ENCODE measurements at places on chromosomes 16 and 17. TPM values are rescaled to one million over a fixed set of nuclear protein-coding genes. Genes with fewer than 3 reads are reported as not detected.

DNA sequence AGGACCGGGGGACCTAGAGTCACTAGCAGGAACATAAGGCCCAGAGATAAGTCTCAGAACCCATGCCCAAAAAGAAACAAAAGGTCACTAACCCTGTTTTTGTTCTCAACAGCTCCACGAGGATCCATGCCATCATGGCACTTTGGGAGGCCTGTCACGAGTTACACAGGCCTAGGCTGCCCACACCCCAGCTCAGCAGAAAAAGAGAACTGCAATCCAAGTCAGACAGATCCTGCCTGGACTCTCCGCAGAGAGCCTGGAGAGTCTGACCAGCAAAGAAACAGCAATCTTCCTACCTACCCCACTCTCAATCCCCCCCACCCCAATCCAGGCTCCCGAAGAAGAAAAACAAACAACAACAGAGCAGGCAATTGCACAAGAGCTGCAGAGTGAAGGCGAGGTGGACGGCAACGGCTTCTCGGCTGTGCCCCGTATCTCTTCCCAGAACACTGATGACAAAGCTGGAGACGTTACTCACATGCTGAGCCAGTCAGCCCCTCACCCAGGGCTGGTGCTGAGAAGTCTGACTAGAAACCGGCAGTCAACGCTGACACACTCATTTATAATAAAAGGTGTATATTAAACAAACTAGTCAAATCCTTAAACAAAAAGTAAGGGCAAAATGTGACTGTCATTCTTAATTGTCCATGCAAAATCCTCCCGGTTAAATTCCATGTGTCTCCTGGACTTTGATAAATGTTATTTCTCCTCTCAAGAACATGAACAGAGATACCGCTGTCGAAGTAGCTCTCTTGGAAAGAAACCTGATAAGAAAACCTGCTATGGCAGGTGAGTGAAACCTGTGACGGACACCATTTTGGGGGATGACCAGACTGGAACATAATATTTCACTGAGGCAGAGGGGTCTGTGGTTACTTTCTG, 89.3 kb downstream of the SMG6 start:
- H3K36me3 ChIP-seq, result no peaks in the 10 kb centered on the region
- DNase-seq, result no peak
- H3K27me3 ChIP-seq, result no peaks in the 10 kb centered on the region
- H3K27ac ChIP-seq, result peak overlapping the region; percentile 77

- H3K36me3 ChIP-seq, result no peaks in the 10 kb centered on the region
- no peak overlapping the region for H3K4me3 ChIP-seq
- H3K27ac ChIP-seq, result no peak overlapping the region
- DNase-seq, result no peak
- H3K4me1 ChIP-seq, result no peaks in the 10 kb centered on the region
- no peaks in the 10 kb centered on the region for H3K27me3 ChIP-seq
Measured at GRCh38 chr17:73068322-73069153, 23.9 kb downstream of the SLC39A11 start.

DNA sequence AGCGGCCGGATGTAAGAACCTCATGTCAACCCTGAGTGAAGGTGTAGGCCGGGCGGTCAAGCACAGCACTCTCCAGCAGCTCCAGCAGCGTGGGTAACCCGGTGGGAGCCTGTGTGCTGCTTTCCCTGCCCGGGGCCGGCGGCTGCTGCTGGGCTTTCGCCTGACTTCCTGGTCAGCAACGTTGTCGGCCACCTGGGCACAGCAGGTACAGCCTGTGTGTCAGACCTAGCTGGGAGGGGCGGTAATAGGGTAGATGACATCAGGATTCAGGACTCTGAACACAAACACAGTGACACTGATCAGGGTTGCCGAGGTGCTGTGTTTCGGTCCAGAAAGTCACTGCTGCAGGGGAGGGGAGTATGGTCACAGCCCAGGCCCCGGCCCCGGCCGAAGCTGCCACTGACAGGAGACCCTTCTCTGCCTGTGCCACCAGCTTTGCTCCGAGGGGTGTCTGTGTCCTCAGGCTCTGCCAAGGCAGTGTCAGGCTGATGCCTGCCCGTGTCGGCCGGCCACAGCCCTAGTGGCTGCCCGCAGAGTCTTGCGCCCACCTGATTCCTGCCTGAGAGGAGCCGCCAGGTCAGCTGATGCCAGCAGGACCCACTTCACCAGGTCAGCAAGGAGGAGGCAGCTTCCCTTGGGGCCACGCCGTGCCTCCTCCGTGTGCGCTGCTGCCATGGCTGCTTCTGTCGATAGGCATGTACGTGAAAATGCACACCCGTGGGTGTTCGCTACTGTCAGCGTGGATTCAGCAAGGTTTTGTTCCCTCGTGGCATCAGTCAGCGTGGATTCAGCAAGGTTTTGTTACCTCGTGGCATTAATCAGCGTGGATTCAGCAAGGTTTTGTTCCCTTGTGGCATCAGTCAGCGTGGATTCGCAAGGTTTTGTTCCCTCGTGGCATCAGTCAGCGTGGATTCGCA, 9.2 kb downstream of the RAB40C start:
- H3K4me1 ChIP-seq, result no peaks in the 10 kb centered on the region
- H3K27ac ChIP-seq, result no peak overlapping the region
- no peak for DNase-seq
- no peak overlapping the region for H3K4me3 ChIP-seq
- H3K36me3 ChIP-seq, result peaks cover 5% of the 10 kb centered on the region
- H3K27me3 ChIP-seq, result no peaks in the 10 kb centered on the region

GRCh38 chr17:40540448-40540847, 24.8 kb downstream of the CCR7 start:
- H3K4me1 ChIP-seq, result peaks cover 9% of the 10 kb centered on the region
- no peak for DNase-seq
- no peak overlapping the region for H3K4me3 ChIP-seq

GRCh38 chr16:50801036-50801435, 59.1 kb downstream of the CYLD start:
- no peaks in the 10 kb centered on the region for H3K27me3 ChIP-seq
- no peak overlapping the region for H3K4me3 ChIP-seq
- no peak for DNase-seq
- no peaks in the 10 kb centered on the region for H3K36me3 ChIP-seq

DNA sequence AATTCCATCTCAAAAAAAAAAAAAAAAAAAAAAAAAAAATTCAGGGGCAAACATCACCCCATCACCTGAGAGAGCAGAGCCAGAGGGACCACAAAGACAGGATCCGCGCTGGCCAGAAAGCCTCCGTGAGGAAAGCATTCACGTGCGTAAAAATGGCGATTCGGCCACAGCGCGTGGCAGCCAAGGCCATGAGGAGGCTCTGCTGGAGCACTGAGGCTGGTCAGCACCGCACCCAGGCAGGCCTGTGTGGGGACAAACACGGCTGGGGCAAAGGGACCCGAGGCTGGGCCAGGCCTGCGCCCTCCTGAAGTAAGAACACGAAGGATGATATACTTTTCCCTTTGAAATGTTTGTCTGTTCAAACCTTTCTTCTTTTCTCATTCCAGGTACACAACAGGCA, 45.2 kb downstream of the MAP1LC3B start:
- no peak overlapping the region for H3K27ac ChIP-seq
- H3K27me3 ChIP-seq, result no peaks in the 10 kb centered on the region
- H3K4me1 ChIP-seq, result peaks cover 13% of the 10 kb centered on the region
- no peak overlapping the region for H3K4me3 ChIP-seq

DNA sequence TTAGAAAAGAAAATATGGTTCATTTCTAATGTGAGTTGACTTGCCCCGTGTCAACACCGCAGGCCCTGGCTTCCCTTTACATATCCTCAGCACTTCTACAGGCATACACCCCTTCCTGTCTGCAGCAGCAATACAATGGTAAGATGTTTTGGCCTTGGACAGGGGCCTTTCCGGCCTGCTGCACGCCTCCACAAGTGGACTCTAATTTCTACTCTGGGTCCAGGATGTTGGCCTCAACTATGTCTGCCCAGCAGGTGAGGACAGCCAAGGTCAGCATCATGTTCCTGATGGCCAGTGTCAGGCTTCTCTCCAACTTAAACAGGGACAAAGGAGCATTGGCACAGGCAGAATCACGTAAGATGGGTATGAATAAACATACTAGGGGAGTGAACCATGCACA, 11.0 kb downstream of the C17orf67 start:
- no peak overlapping the region for H3K27ac ChIP-seq
- no peak for DNase-seq
- no peaks in the 10 kb centered on the region for H3K27me3 ChIP-seq
- no peak overlapping the region for H3K4me3 ChIP-seq

- H3K27me3 ChIP-seq, result no peaks in the 10 kb centered on the region
- H3K36me3 ChIP-seq, result no peaks in the 10 kb centered on the region
- no peak overlapping the region for H3K4me3 ChIP-seq
- peaks cover 52% of the 10 kb centered on the region for H3K4me1 ChIP-seq
- DNase-seq, result no peak
- H3K27ac ChIP-seq, result peak overlapping the region; percentile 2
Measured at GRCh38 chr17:79989106-79989835, 46.4 kb downstream of the TBC1D16 start.

DNA sequence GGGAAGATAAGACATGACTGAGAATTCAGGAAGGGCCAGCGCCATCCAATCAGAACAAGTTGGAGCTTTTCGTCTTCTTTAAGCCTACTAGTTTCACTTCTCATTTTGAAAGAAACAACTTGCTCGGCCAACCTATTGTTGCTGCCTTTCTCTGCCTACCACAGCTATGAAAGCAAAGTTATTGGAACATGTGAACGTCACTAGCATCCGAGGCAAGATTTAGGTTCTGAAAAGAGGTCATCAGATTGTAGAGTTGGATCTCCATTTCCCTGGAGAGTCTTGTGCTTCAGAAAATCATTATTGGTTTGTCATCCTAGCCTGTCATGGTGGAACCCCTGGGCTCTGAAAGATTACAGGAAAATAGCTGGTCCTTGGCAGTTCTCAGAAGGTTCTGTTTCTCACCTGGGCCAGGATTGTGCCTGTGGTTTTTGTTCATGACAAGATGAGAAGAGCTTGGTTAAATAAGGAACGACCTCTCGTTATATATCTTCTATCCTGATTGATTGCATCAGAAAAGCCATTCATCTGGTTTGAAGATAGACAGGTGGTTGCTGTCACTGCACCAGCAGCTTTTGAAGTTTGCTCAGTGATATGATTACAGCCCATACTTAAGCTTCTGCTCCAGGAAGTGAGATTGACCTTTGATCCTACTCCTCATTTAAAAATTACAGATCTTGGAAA, 25.3 kb downstream of the CDH13 start:
- H3K4me1 ChIP-seq, result peaks cover 30% of the 10 kb centered on the region
- peaks cover 7% of the 10 kb centered on the region for H3K27me3 ChIP-seq
- no peaks in the 10 kb centered on the region for H3K36me3 ChIP-seq
- DNase-seq, result no peak
- H3K4me3 ChIP-seq, result no peak overlapping the region
- H3K27ac ChIP-seq, result no peak overlapping the region

GRCh38 chr16:54932737-54933254, 2.1 kb downstream of the IRX5 start:
- peaks cover 14% of the 10 kb centered on the region for H3K36me3 ChIP-seq
- no peak overlapping the region for H3K27ac ChIP-seq
- no peak for DNase-seq
- H3K27me3 ChIP-seq, result no peaks in the 10 kb centered on the region

- no peak overlapping the region for H3K4me3 ChIP-seq
- no peak for DNase-seq
- H3K27ac ChIP-seq, result no peak overlapping the region
- H3K36me3 ChIP-seq, result no peaks in the 10 kb centered on the region
Measured at GRCh38 chr17:66273586-66273848, 28.9 kb upstream of the PRKCA start.

DNA sequence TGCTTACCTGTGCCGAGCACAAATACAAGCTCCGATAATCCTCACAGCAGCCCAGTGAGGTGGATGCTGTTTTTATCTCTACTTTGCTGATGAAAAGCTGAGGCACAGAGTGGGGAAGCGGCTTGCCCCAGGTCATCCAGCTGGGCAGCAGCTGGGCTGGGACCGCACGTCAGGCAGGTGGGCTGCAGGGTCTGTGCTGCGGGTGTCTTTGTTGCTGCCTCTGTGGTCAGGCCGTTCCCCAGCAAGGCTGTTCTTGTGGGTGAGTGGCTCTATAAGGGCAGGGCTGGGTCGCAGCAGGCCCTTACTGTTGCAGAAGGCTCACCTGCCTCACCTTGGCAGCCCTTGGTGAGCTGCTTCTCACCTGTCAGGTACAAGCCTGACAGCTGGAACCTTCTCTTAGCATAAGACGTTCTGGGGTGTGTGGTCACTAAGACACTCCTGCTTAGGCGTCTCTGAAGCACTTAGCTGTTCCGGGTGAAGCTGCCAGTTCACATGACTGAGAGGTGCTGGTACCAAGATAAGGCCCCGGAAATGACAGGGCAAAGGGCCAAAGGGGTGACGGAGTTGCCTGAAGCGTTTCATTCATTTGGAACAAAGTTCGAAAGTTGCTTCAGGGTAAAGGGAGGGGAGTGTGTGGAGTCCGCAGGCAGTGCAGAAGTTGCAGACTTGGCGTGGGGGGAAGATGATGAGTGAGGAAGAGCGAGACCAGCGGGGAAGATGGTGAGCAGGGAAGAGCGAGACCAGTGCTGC, 17.4 kb downstream of the IRF8 start:
- peaks cover 18% of the 10 kb centered on the region for H3K4me1 ChIP-seq
- H3K27ac ChIP-seq, result no peak overlapping the region
- no peaks in the 10 kb centered on the region for H3K27me3 ChIP-seq
- no peak overlapping the region for H3K4me3 ChIP-seq
- H3K36me3 ChIP-seq, result no peaks in the 10 kb centered on the region

- H3K36me3 ChIP-seq, result no peaks in the 10 kb centered on the region
- H3K4me3 ChIP-seq, result peak overlapping the region; percentile 49
- no peak overlapping the region for H3K27ac ChIP-seq
- no peak for DNase-seq
Measured at GRCh38 chr17:44384823-44385286, 4.6 kb downstream of the ITGA2B start.

- no peaks in the 10 kb centered on the region for H3K4me1 ChIP-seq
- no peaks in the 10 kb centered on the region for H3K36me3 ChIP-seq
- no peak overlapping the region for H3K4me3 ChIP-seq
- no peak overlapping the region for H3K27ac ChIP-seq
Measured at GRCh38 chr16:4570086-4570485, 13.9 kb downstream of the C16orf96 start.

GRCh38 chr17:36127199-36127893, 23.7 kb downstream of the CCL4 start:
- H3K36me3 ChIP-seq, result no peaks in the 10 kb centered on the region
- H3K27me3 ChIP-seq, result no peaks in the 10 kb centered on the region
- no peak overlapping the region for H3K27ac ChIP-seq
- no peak overlapping the region for H3K4me3 ChIP-seq

GRCh38 chr17:78128551-78129350, at the start of gene TMC6:
TMC6 (minus strand) TSS chr17:78128755; CDS start chr17:78126832, 1,923 bp downstream.
- peaks cover 46% of the 10 kb centered on the region for H3K4me1 ChIP-seq
- no peaks in the 10 kb centered on the region for H3K27me3 ChIP-seq
- peak within 1 kb of the TSS; percentile 64 for H3K27ac ChIP-seq
- DNase-seq, result peak; percentile 70
- H3K4me3 ChIP-seq, result peak within 1 kb of the TSS; percentile 80
- H3K36me3 ChIP-seq, result no peaks in the 10 kb centered on the region

GAST gene
- not detected for total RNA-seq

DYNLRB2 gene
- total RNA-seq, result not detected

CMTM2 gene
- not detected for total RNA-seq

SMIM22 gene
- total RNA-seq, result not detected

KRT24 gene
- not detected for total RNA-seq

HP gene
- total RNA-seq, result not detected

Data from A673 (cell line).